Activated CD4-positive, alpha-beta T cell treated with anti-CD3 and anti-CD28 coated beads for 24 hours (primary cell): ENCODE measurements at places on chromosomes 13 and 19.

- no peak for DNase-seq
These were observed 73.2 kb downstream of the CDADC1 start for GRCh38 chr13:49320975-49321374.

DNA sequence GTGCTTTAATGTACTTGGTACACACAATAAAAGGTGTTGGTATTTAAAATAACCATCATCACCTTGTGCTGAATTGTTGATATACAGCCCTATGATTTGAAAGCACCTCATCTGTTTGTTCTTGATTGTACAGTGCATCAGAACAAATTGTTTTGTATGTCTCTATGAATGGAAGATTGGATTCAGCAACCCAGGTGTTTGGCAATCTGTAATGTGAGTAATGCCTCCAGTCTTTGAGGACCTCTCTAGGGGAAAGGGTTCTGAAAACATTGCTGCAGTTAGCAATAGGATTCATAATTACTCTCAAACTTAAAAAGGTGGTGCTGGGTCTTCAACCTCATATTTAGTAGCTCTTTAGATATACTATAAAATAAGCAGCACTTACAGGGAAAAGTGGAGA is 341.8 kb downstream of the OXGR1 start:
- DNase-seq, result no peak

DNA sequence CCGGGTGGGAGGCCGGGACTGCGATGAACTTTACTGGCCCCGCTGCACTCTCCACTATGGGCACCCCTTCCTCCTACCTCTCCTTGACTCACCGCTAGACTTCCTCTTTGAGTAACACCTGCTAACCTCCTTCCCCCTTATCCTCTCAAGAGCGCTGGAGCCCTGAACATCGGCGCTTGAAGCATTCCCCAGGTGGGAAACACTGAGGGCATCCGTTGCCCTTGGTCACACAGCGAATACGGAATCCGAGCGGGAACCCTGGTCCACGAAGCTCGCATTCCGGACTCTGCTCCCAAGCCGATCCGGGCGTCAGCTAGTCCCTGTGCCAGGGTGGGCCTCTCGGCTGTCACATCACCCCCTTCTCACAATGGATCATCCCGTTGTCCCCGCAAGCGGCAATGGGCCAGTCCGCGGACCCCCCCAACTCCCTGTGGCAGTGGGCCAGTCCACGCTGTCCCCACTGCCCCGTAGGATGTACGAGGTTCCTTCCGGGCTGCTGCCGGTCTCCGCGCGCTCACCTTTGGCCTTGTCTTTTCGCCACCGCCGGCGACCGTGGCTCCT is 4.2 kb downstream of the LIPE start:
- no peak for DNase-seq

GRCh38 chr19:18975869-18976268 is 34.9 kb upstream of the HOMER3 start:
- no peak for DNase-seq

DNA sequence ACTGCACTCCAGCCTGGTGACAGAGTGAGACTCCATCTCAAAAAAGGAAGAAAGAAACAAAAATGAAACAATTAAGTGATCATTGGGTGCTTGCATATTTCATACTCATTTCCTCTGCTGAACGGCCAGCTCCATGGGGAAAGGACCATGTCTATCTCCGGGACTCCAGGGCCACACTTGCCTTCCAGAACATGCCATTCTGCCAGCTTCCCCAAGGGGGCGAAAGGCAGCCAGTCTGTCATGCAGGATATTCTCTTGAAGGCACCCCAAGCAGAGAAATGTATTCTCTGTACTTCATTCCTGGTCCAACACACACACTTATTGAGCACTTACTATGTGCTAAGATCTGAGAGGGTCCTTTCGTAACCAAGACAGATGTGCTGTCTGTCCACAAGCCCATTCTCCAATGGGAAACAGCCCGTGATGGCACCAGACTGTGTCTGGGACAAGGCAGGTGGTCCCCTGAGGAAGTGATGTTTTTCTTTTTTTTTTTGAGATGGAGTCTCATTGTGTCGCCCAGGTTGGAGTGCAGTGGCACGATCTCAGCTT is 10.2 kb upstream of the CARM1 start:
- DNase-seq, result peak; percentile 16

- DNase-seq, result no peak
These were observed 1241.9 kb downstream of the UQCRFS1 start for GRCh38 chr19:27971071-27971470.

- DNase-seq, result no peak
These were observed 204.2 kb downstream of the TSHZ3 start for GRCh38 chr19:31145007-31145406.

DNA sequence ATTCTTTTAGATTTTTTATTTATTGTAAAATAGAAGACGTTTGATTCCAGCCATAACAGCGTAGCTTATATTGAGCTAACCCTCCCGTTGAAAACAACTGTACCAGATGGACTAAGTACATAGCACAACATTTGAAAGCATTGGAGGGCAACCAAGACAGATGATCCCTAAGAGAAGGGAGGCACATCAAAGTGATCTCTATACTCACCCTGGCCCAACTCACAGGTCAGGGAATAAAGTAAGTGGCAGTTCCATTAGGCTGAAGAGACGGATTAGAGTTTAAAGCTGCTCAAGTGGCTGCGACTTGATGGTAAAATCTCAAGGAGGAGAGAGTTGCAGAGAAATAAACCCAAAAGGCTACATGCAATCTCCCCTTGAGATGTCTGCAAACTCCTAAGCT is 65.1 kb upstream of the ITM2B start:
- no peak for DNase-seq

- no peak for DNase-seq
These were observed 213.5 kb downstream of the DLEU7 start for GRCh38 chr13:50629966-50630365.

GRCh38 chr13:77530875-77531274 is 4.6 kb upstream of the SCEL start:
- no peak for DNase-seq

- no peak for DNase-seq
These were observed 85.1 kb downstream of the FNDC3A start for GRCh38 chr13:49060678-49061387.

DNA sequence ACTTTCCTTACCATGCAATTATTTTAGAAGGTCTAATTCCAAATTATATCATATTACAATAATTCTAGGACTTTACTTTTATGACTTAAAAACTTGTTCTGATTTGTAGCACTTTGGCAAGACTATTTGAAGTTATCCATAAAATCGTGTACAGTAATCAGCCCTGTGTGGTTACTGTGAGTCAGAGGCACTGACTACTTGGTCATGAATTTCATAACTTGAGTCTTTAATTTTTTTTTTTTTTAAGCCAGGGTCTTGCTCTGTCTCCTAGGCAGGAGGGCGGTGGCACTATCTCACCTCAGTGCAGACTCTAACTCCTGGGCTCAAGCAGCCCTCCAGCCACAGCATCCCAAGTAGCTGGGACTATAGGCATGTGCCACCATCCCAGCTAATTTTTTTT is 1319.2 kb upstream of the SLC10A2 start:
- DNase-seq, result no peak

DNA sequence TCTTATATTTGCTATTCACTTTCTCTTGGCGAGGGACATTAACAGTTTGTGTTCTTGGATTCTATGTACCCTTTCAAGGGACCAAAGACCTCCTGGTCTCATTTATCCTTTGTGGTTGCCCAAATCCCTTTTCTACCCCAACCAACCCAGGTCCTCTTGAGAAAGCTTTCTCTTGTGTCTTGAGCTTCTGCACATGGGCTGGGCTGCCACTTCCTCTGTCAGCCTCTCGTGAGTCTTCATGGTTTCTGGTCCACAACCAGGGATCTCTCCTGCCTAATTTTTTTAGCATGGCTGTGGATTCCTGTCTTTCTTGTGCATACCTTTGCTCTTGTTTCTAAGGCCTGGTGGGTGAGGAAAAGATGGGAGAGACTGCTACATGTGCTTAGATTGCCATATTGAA is 14.9 kb downstream of the TIMM13 start:
- no peak for DNase-seq

GRCh38 chr19:6048793-6049405 is 61.4 kb downstream of the RFX2 start:
- peak; percentile 66 for DNase-seq

GRCh38 chr19:40605216-40605971 is 4.2 kb downstream of the LTBP4 start:
- DNase-seq, result peak; percentile 64

GRCh38 chr13:26255115-26255514 is 1.2 kb downstream of the CDK8 start:
- DNase-seq, result no peak

- DNase-seq, result no peak
These were observed 11.4 kb downstream of the SBK2 start for GRCh38 chr19:55525289-55526101.

- no peak for DNase-seq
These were observed 237.0 kb downstream of the TUBA3C start for GRCh38 chr13:18944501-18945068.

GRCh38 chr19:46990991-46991676 is 28.5 kb upstream of the NPAS1 start:
- peak; percentile 43 for DNase-seq

DNA sequence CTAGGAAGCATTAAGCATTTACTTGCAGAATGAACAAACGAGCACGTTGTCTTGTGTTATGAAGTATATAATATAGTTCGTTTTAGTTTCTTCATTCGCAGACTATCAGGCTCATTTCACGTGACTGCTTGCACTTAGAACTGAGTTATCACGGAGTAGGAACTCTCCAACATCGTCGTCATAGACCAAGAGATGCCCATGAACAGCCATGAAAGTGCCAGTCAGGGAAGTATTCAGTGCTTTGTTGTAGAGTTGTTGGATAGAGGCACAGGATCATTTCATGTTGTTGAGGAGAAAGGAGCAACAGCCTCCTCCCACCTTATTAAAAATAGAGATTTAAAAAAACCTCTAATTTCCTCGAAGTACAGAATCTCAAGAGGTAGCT is 977 bp upstream of the IL17D start:
- no peak for DNase-seq

GRCh38 chr19:17576758-17577456 is 21.5 kb downstream of the COLGALT1 start:
- no peak for DNase-seq

DNA sequence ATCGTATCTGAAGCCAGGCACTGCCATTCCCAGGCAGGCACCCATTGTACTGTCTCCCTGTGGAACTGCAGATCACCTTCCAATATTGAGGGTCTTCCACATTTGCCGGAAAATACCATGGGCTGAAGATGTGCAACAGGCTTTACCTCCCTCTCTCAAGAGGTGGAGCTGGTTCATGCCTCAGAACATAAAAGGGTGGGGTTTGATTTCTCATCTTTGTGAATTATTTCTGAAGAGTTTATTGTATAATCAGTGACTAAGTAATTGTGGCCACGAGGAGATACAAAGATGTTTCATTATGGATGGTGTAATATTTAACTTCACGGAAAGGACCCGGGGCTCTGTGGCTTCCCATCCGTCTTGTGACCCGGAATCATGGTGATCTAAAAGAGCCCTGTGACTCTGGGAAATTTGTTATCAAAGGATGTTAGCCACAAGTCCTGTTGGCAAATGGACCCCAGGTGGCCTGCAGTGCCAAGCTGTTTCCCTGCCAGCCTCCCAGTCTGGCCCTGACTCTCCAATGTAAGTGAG is 230.5 kb downstream of the LACC1 start:
- no peak for DNase-seq

GRCh38 chr19:5247957-5248705 is 92.5 kb downstream of the PTPRS start:
- DNase-seq, result no peak

DNA sequence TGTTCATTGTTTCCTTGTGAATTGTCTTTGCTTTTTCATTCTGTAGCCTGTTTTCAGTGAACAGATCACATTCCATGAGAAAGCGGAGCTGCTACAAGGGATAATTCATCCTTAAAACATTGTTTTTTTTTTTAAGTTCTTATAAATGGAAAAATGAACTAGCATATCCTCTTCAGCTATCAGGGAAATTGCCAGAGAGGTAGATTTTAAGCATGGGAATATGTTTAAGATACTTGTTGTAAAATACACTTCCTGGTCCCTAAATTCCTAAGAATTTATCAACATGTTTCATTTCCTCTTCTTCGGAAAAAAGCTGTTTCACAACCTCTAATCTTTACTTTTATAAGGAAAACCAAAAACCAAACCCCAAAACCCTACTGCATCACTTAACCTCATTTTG is 238.0 kb downstream of the POSTN start:
- no peak for DNase-seq

DNA sequence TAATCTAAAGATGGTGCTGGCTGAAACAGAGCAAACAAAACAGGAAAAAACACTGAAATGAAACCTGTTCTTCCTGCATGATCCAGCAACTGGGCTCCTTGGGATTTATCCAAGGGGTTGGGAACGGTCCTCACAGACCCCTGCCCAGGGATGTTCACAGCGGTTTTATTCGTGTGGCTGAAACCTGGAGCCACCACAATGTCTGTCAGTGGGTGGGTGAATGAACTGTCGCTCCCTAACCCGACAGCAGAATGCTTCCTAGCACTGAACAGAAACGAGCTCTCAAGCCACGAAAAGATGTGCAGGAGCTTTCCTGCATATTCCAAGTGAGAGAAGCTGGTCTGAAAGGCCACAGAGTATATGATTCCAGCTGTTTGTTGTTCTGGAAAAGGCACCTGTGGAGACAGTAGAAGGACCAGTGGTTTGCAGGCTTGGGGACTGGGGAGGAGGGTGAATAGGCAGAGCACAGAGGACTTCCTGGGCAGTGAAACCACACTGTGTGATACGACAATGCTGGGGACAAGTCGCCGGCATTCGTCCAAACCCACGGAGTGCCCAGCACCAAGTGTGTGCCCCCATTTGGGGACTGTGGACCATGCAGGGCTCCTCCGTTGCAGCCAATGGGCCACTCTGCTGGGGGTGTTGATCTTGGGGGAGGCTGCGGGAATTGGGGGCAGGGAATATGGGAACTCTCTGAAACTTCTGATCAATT is 73.9 kb downstream of the TEX29 start:
- no peak for DNase-seq

GRCh38 chr13:42623916-42624315 is 50.0 kb downstream of the TNFSF11 start:
- no peak for DNase-seq

- no peak for DNase-seq
These were observed 24.1 kb downstream of the SLC25A30 start for GRCh38 chr13:45393941-45394570.

GRCh38 chr19:2811221-2811722 is 8.4 kb upstream of the ZNF554 start:
- DNase-seq, result no peak

DNA sequence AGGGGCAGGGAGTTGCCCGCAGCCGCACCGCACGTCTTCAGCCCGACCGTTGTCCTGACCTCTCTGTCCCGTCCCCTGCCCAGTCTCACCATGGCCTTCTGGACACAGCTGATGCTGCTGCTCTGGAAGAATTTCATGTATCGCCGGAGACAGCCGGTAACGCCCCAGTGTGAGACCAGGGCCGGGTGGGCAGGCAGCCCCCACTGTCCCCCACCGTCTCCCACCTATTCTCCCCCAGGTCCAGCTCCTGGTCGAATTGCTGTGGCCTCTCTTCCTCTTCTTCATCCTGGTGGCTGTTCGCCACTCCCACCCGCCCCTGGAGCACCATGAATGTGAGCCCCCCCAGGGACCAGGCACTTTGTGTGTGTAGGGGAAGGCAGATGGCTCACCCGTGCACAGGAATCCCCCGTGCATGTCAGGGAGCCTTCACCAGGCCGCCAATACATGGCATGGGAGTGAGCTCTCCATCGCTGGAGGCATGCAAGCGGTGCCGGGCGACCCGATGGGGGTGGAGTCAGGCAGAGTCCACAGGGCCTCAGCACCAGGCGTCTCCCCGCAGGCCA is 1.4 kb downstream of the ABCA7 start:
- DNase-seq, result no peak
